ENCODE measurements at places on chromosomes 1 and 21.
A peak's percentile ranks its signal among the peaks of the same experiment; 100 is the strongest.

DNA sequence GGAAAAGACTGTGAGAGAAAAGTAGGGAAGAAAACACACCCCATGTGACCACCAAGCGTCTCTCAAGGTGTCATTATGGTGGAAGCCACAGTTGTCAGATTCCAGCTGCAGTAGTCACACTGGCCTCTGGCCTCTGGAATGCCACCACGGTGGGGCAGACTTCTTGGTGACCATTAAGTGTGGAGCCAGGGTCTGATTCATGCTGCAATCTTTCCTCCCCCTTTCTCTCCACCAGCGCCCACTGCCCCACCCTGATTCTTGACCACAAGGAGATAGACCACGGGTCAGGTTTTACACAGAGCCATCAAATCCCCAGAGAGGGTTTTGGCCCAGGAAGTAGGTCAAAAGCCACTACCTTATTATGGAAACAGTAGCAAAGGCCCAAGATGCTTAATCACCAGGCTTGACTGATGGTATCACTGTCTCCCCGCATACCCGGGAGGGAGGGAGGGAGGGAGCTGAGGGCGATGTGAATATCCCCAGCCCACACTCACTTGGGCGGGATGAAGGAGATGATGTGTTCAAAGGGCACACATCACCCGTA, 52.7 kb upstream of the GRHL3 start:
- peak; percentile 62 for DNase-seq

- no peak for DNase-seq
Observed at GRCh38 chr1:232183802-232184201, 446.1 kb downstream of the SIPA1L2 start.

DNA sequence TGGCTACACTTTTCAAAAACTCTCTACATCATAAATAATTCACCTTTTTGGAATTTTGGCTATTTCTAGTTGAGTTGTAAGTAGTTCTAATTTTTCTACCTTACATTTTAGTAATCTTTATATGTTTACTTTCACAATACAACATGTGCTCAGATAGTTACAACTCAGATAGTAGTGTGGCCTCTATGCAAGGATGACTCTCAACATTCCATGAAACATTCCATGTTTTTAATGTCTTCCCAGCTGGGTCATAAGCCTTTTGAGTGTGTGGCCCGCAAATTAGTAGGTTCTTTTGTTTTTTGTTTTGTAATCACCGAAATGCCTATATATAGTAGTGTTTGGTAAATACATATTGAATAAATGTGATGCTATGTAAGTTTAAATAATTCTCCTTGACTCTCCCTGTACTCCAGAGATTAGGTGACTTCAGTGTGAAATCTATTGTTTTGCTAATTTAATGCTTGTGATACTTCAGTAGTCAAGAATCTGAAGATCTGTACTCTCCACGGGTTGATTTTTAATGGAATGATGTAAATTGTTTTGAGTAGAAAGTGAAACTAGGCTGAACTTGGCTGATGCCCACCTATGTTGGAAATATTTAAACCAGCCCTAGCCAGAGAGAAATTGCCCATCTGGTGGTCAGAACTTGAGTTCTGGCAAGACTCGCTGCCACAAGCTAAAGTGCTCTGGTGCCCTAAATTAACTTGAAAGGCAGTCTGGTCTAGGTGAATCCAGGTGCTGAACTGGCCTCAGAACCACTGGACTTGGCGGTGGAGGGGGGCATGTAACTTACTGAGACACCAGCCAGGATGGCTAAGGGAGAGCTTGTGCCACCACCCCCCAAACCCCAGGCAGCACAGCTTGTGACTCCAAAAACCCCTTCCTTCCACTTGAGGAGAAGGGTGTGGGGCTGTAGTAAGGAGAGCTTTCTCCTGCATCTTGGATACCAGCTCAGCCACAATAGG, 165.6 kb downstream of the USP25 start:
- DNase-seq = no peak

DNA sequence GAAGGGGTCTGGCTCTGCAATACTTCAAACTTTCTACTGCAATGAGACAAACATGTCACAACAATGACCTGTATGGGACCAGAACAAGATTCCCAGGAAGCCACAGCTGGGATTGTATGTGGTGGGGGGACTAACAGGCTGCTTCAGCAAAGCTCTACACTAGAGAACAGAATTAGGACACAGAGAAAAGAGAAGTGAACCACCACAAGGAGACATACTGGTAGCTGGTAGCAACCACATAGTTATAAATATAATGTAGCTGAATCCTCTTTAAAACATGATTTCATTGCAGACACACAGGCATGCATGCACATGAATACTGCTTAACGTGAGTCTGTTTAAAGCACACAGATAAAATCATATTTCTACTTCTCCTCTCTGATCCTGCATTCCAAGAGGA, 3.5 kb upstream of the ILDR2 start:
- DNase-seq = no peak

- DNase-seq = no peak
Observed at GRCh38 chr21:24055696-24056095, 1551.6 kb downstream of the MRPL39 start.

DNA sequence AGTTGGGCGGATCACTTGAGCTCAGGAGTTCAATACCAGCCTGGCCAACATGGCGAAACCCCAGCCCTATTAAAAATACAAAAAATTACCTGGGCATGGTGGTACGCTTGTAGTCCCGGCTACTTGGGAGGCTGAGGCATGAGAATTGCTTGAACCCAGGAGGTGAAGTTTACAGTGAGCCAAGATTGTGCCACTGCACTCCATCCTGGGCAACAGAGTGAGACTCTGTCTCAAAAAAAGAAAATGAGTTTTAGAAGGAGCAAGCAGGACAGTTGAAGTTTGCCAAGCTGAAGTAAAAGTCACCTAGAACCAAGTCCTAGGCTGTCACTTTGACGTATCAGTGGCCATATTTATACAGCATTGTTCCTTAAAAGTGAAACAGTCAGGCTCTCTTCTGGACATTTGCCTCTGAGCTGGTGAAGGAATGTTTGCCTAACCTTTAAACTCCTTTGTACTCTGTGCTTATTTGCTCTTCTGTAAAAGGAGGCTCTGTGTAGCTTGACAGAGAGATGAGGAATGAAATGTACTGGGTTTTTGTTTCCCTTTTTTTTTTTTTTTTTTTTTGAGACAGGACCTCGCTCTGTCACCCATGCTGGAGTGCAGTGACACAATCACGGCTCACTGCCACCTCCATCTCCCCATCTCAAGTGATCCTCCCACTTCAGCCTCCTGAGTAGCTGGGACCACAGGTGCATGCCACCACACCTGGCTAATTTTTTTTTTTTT, 2.8 kb downstream of the RAB4A start:
- DNase-seq = no peak

DNA sequence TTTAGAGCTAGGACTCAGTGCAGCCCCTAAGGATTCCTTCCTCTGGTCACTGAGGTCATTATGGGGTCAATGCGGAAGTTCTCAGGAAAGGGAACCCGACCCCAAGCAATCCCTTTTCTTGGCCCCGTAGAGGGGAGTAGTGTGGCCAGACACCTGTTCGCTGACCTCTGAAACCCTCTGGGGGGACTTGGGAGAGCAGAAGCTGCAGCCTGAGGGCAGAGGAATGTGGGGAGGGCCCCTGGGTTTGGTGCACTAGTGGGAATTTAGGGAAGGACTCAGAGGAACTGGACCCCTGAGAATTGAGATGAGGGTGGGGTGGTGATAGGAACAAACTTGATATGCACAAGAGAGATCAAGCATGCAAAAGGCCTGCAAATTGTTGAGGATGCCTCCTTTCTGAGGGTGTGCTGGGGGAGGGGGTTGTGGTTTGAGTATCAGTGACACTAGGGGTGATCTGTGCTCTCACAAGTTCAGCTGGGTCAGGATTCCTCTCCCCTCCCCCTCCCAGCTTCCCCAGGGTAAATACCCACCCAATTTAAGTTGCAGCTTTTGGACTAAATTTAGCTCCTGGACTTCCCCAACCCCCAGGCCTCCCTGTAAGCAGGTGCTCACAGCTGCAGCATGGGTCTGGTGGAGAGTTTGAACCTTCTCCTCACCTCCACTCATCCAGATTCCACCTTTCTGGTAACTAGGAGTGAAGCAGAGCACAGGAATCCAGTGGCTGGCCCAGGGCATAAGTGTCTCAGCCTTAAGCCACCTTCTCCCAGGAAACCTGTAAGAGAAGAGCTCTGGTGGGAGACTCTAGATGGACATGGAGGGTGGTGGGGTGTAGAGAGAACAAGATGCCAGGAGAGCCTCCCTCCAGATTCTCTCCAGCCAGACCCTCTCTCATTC, 13.5 kb downstream of the ADAMTSL4 start:
- DNase-seq = no peak

- peak; percentile 96 for DNase-seq
Observed at GRCh38 chr1:21869620-21870121, 57.6 kb downstream of the LDLRAD2 start.

All from foreskin fibroblast (primary cell).